ENCODE measurements at places on chromosomes 1 and 21. TPM values are rescaled to one million over a fixed set of nuclear protein-coding genes. Genes with fewer than 3 reads are reported as not detected.

DNA sequence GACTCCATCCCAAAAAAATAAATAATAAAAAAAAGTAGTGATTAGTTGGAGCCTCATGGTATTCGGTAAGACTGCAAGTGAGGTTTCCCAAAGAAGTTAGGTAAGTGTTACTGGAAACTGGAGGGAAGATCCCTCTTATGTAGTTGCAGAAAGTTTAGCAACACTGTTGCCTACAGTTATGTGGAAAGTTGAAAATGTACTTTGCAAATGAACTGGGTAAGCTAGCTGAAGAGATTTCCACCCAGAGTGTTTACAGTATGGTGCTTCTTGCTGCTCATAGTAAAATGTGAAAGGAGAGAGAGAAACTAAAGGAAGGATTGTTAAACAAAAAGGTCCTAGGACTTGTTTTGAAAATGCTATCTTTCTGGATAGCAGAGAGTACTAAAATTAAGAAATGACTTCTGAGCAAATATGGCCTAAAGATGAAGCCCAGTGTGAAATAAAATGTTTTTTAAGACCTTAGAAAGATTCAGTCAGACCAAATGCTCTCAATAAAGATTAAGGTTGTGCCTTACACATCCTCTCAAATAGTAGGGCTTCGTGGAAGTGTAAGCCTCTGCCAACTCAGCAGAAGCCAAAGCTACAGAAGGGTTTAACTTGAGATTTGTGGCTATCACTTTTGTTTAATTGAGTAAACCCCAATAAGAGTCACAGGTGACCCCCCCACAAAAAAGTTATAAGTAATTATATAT lies 31.5 kb downstream of the RPS6KC1 start:
- no peak for DNase-seq

Gene ADAMTSL4
- 0.17 TPM for total RNA-seq

GRCh38 chr1:49028396-49028795 lies 251.7 kb upstream of the BEND5 start:
- no peak for DNase-seq

Gene SPRR2E
- not detected for total RNA-seq

DNA sequence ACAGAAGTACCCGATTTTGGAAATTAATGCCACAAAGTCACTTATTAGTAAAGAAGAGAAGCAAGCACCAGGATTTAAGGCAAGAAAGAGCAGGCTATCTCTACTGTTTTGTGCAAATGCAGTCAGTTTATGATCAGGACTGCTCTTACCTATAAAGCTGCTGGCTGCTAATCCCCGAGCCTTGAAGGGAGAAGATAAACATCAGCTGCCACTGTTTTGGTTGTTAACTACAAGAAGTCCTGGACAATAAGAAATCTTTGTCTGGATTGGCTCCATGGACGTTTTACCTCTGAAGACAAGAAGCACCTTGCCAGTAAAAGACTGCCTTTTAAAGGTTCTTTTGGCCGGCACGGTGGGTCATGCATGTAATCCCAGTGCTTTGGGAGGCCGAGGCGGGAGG lies 21.4 kb downstream of the FRRS1 start:
- DNase-seq, result no peak

DNA sequence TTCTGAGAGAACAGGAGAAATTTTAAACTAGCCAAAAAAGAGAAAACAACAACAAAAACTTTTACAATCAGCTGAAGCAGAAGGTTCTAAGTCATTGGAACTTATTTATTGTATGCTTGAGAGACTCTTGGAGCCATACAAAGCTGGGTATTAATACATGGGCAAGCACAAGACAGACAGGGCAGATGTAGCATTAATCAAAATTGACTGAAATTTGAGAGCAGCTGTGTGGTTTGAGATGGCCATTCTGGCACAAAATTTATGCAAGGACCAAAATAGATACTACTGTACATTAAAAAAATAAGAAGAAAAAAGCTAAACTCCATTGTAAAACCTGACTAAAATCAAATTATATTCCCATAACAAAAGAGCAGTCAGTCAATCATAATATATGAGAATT lies 892.5 kb downstream of the PLA2G4A start:
- no peak for DNase-seq

GRCh38 chr1:43539726-43540434 lies 9.2 kb downstream of the PTPRF start:
- DNase-seq, result no peak

GRCh38 chr1:193103759-193104501 lies 1.3 kb downstream of the GLRX2 start:
- DNase-seq, result peak; percentile 13

DNA sequence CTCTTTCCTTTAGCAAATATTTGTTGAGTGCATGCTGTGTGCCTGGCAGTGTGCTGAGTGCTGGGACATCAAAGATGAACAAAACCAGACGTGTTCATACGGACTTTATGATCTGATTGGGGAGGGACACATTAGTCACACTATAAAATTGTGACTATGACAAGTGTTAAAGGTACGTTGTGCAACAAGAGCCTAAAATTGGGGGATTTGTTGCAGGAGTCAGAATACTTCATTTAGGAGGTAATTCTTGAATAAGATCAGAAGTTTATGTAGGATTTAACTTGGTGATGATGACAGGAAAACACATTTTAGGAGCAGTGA lies 29.6 kb downstream of the B3GALT2 start:
- DNase-seq, result no peak

GRCh38 chr1:34688006-34688741 lies 66.7 kb upstream of the GJB5 start:
- no peak for DNase-seq

- DNase-seq, result no peak
Observed at GRCh38 chr1:164296172-164296571, 262.8 kb upstream of the PBX1 start.

GRCh38 chr1:1080951-1081310 lies 6.8 kb upstream of the RNF223 start:
- no peak for DNase-seq

DNA sequence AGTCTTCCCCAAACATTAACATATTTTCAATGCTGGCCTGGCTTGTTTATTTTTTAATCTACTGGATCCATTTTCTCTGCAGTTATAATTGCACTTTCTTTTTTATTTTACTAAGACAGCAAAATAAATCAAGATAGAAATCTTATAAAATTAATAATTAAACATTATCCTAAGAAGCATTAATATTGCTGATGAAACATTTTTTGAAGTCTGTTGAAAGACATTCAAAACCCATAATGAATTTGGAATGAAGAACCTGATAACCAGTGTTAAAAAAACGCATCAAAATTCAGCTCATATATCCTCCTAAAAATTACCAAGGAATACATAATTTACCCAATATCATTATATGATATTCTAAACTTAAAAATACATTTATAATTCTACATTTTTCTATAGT lies 675.7 kb upstream of the PRMT6 start:
- DNase-seq, result no peak

Gene ADAM30
- total RNA-seq, result not detected

DNA sequence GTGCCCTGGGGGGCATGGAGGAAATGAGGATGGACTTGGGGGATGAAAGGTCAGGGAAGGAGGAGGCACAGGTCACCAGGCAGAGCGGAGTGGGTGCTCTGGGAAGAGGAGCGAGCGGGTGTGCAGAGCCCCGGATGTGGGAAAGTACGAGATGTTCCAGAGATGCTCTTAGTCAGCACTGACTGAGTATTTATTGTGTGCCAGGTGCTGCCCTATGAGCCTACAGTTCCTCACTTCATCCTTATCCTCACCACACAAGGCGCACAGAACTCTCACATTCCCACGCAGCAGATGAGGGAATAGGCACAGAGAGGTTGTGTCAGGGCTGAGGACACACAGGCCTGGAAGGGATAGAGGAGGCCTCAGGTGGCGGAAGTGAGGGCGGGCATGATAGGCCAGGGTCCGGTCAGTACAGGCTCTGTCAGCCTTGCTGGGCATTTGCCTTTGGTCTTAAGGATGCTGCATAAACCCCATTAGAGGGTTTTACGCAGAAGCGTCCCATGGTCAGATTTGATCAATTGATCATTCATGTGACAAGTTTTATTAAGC lies 77.3 kb downstream of the ARHGEF10L start:
- no peak for DNase-seq

- peak; percentile 38 for DNase-seq
Observed at GRCh38 chr1:100584761-100585745, 47.1 kb downstream of the GPR88 start.

- DNase-seq, result no peak
Observed at GRCh38 chr1:154104433-154105082, 50.3 kb downstream of the NUP210L start.

Gene OR14K1
- not detected for total RNA-seq

DNA sequence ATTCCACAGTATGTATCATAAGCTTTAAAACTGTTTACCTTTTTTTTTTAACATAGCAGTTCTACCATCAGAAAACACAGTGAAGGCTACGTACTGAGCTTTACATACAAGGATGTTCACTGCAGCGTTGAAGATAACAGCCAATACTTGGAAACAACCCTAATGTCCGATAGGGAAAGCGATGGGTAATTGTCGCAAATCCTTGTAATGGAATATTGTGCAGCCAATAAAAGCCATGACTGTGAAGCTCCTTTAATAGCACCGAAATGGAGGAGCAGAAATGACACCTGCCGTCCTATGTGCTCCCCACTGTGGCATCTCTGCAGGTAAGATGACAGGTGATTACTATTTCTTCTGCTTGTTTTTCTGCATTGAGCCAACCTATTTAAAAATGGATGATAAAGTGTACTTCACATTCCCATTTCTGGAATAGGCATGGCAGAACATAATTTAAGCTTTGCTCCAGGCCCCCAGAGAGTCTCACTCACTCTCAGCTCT lies 523.8 kb downstream of the PTPRU start:
- DNase-seq, result no peak

DNA sequence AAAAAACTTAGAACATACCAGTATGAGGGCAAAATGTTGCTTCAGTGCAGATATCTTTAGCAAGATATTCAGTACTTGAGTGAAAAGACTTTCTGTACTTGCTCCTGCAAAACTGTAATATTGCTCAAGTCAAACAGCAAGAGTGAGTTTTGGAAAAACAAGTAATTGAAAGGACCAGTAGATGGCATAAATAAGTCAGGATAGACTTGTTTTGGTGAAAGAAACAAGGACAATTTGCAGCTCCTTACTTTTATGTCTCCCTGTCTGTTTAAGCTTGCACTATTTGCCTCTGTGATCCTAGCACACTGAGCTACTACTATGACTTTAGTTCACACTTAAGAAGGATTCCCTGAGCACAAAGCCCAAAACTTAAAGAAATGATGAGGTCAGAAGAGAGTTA lies 39.1 kb downstream of the IFI44 start:
- peak; percentile 37 for DNase-seq

DNA sequence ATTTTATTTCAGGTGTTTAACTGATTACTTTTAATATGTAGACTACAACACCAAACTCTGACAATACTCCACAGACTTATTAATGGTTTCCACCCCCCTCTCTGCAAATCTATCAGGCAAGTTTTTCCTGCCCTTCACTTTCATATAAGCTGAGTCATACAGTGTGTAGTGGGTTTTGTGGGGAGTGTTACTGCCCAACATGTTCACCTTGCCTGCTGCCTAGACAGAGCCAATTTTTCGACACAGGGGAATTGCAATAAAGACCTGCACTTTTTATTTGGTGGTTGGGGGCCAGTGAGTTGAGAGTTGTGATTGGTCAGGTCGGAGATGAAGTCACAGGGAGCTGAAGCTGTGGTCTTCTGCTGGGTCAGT lies 119.7 kb downstream of the PPIAL4G start:
- DNase-seq, result no peak

- no peak for DNase-seq
Observed at GRCh38 chr21:41439248-41439647, 13.2 kb downstream of the MX1 start.

- DNase-seq, result no peak
Observed at GRCh38 chr1:2375923-2376260, 15.5 kb downstream of the MORN1 start.

DNA sequence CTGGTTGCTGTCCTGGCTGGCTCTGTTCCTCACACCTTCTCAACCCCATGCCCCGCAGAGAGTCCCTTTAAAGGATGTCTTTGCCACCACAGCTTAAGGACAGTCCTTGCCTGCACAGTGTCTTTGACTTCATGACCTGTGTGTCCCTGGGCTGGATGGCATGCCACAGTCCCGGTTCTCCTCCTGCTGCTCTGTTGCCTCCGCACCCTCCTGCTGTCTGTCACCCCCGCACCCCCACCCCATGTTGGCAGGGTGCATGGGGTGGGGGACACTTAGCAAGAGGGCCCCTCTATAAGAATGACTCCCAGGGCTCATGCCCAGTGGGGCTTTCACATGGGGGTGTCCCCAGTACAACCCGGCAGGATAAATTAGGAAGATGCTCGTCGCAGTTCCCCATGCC lies 41.6 kb upstream of the PADI1 start:
- no peak for DNase-seq

- no peak for DNase-seq
Observed at GRCh38 chr1:115255154-115255553, 82.9 kb downstream of the NGF start.

DNA sequence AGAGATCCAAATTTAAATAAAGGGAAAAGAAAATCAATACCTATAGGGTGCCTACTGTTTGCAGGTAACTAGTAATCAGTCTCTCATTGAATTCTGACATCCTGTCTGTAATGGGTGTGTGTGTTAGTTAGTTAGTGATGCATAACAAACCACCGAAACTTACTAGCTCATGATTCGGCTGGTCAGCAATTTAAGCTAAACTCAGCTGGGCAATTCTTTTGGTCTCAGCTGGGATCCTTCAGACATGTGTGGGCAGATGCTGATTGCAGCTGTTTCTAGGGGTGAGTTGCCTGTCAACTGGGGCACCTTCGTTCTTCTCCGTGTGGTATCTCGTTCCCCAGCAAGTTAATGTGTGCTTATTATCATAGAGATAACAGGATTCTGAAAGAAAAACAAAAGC lies 40.2 kb upstream of the ZNF124 start:
- no peak for DNase-seq

DNA sequence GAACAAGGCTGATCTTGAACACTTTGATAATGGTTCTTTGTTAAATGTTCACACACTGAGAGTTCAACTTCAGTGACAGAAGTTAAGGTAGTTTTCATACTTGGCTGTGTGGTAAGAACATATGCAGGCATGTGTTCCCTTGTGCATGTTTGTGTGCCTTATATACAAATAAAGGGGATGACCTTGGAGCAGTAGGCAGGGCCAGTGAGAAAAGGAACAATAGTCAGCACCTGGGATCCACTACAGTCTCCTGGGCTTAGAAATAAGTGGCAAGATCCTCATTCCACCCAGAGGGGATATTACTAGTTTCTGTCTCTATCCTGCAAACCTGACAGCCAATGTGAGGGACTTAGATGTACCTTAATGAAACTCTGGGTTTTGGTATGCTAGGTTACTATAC lies 50.3 kb upstream of the DMRTA2 start:
- DNase-seq, result no peak

- no peak for DNase-seq
Observed at GRCh38 chr21:36565540-36565939, 85.6 kb upstream of the CLDN14 start.

Gene CFHR2
- total RNA-seq, result not detected

Gene FCRL2
- not detected for total RNA-seq

Gene E2F2
- 1.9 TPM for total RNA-seq

Measured in dermis blood vessel endothelial cell (primary cell).